ENCODE measurements at places on chromosomes 11 and 22.

GRCh38 chr11:90251599-90251998 is 28.8 kb upstream of the CHORDC1 start:
- no peak for DNase-seq

DNA sequence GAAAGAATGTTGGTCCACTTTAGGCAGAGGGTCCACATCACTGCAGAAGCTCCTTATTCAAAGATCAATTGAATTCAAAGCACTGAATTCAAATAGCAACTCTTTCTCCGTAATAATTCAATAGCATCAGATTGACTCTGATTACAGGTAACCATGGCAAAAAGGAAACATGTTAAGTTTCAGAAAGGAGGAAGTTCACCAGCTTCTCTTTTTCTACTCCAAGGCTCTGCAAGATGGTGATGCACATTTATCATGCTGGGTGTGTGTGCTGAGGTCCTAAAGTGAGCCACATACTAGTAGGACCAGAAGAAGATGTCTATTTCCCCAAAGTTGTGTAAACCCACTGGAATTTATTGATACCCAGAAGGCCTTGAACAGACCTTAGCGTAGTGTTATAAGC is 18.0 kb upstream of the DRD2 start:
- DNase-seq, result no peak

DNA sequence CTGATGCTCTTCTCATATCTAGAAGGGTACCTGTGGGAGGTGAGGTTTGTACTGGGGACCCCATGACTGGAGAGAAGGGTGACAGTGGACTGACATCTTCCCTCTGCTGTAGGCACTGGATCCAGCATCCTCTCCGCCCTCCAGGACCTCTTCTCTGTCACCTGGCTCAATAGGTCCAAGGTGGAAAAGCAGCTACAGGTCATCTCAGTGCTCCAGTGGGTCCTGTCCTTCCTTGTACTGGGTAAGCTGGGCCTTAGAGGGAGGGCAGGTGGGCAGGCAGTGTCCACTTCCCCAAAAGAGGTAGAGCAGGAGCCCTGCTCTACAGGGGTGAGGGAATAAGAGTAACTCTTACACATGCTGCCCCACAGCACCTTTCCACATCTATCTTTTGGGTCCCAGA is 15.9 kb downstream of the DGAT2 start:
- no peak for DNase-seq

- peak; percentile 40 for DNase-seq
Observed at GRCh38 chr22:27918341-27919221, 475 bp downstream of the PITPNB start.

- no peak for DNase-seq
Observed at GRCh38 chr11:87659807-87660206, 515.4 kb downstream of the RAB38 start.

Data from stimulated activated CD4-positive, alpha-beta T cell treated with anti-CD3 and anti-CD28 coated beads, TNF-alpha, amount 100 ng/mL, for 4 hours (primary cell).